Inflammatory macrophage treated with lipopolysaccharide for 1 hour (primary cell): ENCODE measurements at places on chromosomes 1 and 21.

- DNase-seq: no peak
Observed at GRCh38 chr1:159987186-159987585, 33.1 kb upstream of the SLAMF9 start.

GRCh38 chr1:185681034-185681633 lies 53.1 kb upstream of the HMCN1 start:
- DNase-seq: peak; percentile 80

DNA sequence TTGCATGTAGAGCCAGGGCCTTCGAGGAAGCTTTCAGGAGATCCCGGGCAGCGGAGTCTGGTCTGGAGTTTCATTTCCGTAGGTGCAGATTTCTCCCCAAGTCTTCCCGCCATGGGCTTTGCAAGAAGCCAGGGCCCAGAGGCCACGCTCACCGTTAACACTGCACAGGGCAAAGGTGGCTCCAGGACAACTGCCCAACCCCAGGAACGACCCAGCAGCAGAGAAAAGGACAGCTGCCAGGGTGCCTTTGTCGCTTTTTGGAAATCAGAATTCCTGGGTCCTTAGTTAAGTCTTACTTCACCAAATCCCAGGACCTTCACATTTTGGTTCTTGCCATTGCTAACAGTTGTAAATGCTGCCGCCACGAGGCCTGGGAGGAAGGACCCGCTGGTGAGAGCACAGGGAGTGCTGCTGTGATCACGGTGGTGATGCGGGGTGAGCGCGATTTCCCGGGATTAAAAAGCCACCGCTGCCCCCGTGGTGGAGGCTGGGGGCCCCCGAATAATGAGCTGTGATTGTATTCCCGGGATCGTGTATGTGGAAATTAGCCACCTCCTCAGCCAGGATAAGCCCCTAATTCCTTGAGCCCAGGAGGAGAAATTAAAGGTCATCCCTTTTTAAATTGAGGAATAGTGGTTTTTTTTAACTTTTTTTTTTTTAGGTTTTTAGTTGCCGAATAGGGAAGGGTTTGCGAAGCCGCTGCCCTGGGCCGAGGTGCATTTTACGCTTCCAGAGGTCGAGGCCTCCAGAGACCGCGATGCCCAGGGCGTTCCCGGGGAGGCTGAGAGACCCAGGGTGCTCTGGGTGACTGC lies 8.2 kb downstream of the SIM2 start:
- no peak for DNase-seq

DNA sequence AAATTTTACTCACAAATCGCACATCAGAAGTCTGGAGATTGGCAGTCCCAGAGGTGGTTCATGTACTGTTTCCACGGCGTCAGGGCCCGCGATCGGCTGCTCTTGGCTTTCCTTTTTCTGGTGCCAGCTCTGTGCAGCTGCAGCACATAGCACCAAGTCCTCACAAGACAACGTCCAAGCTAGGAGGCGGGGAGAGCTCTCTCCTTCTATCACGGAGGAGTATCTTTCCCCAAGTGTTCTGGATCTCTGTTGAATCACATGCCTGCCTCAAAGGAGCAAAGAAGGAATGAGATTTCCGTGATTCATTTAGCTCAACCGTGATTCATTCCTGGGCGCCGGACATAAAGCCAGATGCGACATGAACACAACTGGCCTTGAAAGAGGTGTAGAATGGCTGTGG lies 25.5 kb downstream of the MT1HL1 start:
- no peak for DNase-seq

DNA sequence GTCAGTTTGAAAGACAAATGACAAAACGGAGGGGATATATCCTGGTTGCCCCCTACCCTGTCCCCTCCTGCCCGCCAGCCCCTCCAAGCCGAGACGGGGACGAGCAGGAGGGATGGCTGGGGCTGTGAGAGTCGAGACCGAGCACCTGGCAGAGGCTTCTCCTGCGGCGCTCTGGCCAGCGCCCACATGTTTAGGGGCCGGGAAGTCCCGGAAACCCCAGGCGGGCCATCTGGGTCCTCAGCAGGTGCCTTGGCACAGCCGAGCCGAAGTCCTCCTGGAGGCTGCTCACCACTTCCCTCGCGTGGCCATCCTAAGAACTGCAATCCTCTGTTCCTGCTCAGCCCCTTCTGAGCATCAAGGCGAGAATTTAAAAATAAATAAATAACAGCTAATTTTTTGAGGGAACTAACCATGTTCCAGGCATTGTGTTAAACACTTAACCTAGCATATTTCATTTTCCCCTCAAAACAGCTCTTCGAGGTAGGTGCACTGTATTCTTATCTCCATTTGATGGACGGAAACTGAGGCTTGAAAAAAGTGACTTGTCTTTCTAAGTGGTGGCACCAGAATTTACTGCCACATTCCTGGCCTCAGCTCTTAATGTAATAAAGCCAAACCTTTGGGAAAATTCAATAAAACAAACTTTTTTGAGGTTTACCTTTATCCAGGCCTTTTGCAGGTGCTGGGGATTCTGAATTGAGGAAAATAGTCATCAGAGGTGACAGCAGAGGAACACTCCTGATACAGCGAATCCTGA lies 3.5 kb upstream of the RIMS3 start:
- DNase-seq: peak; percentile 68

GRCh38 chr1:53678507-53678906 lies 60.5 kb downstream of the GLIS1 start:
- DNase-seq: no peak

DNA sequence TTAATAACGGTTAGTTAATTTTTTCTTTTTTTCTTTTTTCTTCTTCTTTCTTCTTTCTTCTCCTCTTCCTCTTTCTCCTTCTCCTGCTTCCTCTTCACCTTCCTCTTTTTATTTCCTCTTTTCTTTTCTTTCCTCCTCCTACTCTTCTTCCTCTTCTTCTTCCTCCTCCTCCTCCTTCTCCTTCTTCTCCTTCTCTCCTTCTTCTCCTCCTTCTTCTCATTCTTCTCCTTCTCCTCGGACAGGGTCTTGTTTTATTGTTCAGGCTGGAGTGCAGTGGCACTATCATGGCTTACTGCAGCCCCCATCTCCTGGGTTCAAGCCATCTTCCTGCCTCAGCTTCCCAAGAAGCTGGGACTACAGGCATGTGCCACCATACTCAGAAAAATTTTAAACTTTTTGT lies 13.4 kb upstream of the ACBD3 start:
- DNase-seq: no peak
